ENCODE measurements at places on chromosomes 11 and 22.

GRCh38 chr11:94472916-94473799 is 20.5 kb downstream of the MRE11 start:
- DNase-seq, result no peak

DNA sequence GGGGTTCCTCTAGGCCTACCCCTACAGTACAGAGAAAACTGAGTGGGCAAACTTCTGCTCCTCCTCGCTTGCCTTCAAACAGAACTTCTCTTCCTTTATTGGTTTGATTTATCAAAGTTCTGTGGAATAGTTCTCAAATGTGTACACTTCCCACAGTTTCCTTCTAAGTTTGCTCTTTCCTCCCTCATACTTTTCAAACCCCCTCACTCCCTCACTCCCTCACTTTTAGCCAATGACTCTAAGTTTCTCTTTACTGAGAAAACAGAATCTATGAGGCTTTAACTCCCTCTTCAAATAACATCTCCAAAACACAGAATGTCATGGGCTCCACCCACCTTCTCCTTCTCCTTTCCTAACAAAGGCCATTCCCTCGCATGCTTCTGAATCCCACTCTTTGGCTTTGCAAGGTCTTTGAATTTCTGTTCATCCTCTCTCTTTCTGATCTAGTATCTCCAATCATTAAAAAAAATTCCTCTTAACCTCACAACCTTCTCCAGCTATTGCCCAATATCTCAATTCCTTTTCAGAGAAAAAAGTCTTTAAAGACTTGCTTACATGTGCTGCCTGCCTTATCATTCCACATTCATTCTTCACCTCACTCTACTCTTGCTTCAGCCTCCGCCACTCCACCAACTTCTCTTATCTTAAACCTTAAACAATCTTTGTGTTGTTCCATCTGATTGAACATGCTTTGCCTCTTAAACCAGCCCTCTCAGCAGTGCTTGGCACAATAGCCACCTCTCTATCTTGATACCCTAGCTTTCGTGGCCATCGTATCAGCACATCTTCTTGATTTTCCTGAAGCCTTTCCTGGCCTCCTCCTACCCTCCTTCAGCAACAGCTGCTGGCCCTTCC is 57.2 kb downstream of the DDI1 start:
- DNase-seq, result no peak

DNA sequence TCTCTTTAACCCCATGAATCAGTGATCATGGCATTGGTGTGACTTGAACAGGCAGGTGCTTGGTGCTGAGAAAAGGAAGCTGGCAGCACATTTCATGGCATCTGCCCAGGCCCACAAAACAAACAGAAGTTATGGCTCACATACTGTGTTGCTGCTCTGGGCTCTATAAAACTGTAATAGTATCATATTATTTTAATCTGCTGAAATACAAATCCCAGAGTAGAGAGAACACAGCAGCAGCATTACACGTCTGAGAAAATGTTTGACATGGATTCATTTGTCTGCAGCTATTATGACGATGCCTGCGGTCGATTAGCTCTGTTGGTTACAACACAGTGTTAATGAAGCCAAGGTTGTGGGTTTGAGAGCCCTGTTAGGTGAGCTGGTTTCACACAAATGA is 80.8 kb downstream of the ALX4 start:
- no peak for DNase-seq

DNA sequence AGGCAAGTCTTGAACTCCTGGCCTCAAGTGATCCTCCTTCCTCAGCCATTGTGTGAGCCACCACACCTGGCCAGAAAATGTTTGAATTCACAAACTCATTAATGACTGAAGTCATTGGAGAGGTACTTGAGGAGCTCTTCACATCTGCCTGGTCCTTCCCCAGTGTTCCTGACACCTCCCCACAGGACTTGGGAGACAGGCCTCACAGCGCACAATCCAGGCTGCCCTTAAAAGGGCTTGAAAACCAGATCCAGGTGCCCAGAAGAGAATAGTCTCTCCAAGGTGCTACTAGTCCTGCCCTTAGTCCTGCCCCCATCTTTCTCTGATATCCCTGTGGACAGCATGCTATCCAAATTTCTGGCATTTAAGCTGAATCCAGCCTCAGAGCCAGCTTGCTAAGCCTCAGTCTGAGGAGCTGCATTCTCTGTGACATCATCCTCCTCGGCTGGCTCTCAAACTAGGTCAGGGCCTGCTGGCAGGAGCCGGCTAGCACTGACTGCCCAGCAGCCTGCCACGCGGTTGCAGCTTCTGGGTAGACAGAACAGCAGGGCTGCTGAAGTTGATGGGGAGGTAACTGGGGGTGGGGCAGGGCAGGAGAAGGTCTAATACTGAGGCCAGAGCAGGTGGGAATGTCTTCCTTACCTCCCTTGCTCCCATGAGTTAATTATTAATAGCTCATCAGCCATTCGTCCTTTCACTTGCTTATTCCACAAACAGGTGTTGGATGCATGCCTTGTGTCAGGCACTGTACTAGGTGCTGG is 35.3 kb upstream of the NECTIN1 start:
- DNase-seq, result no peak

DNA sequence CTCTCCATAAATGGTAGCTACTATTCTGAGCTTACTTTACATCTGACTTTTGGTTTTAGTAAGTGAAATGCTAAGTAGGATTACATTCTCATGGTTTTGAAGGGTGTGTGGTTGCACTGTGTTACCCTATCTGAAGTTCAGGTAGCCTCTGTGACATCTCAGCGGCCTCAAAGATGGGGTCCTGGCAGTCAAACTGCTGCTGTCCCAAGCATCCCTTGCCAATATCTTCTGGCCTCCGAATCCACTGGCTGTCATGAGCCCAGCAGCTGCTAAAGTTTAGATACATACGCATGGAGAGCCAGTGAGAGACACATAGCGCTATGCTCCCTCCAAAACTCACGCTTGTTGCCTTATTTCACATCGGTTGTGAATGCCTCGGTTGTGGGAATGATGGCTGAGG is 34.9 kb downstream of the UBASH3B start:
- no peak for DNase-seq

- no peak for DNase-seq
Observed at GRCh38 chr11:20159466-20160381, 551 bp downstream of the DBX1 start.

DNA sequence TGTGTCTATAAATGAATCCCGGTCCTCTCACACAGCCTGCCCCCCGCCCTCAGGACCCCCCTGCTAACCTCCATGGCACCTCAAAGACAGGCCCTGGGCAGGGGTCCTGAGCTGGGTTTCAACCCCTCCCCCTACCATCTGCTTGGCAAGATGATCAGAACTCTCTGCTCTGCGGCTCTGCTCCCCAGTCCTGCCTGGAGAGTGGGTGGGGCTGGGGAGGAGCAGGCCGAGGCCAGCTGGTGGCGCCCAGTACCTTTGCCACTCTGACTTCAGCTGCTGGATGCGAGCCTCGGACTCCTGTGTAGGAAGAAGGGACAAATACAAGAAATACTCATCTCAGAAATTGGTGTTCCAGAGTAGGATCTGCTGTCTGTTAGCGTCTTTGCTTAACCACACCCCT is 15.0 kb downstream of the SUN2 start:
- DNase-seq, result no peak

- DNase-seq, result no peak
Observed at GRCh38 chr22:26404851-26405421, 24.1 kb upstream of the ASPHD2 start.

GRCh38 chr11:113255096-113255495 is 59.3 kb upstream of the TTC12 start:
- no peak for DNase-seq

GRCh38 chr11:5521540-5521939 is 5.0 kb upstream of the UBQLNL start:
- DNase-seq, result no peak

DNA sequence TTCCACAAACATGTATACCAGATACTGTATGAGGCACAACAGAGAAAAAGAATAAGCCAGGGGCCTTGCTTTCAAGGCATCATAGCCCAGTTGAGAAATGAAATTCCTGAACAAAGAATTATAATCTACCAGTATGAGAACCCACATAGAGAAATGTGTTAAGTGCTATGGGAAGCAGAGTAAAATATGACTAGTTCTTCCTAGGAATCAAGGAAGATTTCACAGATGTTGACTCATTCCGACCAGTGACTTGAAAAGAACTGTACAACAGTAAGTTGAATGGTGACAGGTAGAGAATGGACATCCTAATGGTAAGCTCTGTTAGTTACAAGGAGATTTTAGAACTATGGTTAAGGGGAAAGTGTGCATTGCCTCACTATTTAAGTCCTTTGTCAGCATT is 102.6 kb downstream of the TRIM44 start:
- DNase-seq, result no peak
